Heart left ventricle (tissue), 16 donors: ENCODE measurements at places on chromosomes 2 and 18. TPM values are rescaled to one million over a fixed set of nuclear protein-coding genes. Genes with fewer than 3 reads are reported as not detected.

- no peak for DNase-seq
Observed at GRCh38 chr2:226115102-226115831, 684.4 kb downstream of the IRS1 start.

DNA sequence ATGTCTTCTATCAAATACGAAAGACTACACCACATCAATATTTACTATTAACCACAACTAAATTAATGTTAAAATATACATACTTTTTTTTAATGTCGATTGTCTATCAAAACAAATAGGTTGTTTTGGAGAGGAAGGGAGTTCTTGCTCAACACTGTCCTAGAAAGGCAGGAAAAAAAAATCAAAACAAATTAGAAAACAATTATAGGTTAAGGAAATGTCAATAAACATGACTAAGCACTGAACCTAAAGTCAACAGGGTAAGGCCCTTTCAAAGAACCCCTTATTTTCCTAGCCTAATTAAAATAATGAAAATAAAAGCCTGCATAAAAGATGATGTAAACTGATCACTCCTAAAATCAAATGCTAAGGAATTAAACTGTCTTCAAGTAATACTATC, 2.8 kb downstream of the CEP76 start:
- DNase-seq = no peak

DNA sequence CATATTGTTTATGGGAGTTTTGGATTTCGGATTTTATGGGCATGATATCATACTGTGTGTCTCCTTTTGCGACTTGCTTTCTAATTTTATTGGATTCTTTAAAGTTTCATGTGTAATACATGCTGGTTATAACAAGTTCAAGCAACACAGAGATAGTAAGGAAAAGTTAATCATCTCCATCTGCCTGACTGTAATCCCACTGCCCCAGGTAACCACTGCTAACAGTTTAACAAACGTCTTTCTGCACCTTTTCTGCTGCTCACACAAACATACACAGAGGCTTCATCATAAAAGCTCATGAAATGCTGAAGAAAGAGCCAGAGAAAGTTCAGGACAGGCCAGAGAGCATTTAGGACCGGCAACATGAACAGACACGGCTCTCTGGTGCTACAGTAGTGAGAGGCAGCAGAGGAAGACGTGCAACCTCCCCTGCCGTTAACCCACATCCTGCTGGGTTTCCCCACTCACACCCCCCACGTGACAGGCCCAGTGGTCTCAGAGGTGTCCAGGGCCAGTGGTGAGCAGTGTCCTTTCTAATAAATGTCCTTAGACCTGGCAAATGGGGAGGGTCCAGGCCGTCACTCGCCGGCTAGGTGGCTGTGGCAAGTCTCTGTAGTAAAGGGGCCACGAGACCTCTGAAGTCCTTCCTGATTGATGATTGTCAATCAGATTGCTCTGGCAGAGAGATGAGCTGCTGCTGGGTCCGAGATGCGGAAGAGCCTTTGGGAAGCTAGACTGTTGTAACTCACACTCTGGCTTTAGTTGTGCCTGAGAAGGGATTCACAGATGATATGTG, 43.0 kb upstream of the SLC1A4 start:
- DNase-seq = no peak

- DNase-seq = no peak
Observed at GRCh38 chr2:220893411-220893810, 678.7 kb downstream of the EPHA4 start.

GRCh38 chr2:191280290-191280689, 35.1 kb downstream of the MYO1B start:
- no peak for DNase-seq

- no peak for DNase-seq
Observed at GRCh38 chr2:161419638-161420190, 3.6 kb downstream of the TBR1 start.

DNA sequence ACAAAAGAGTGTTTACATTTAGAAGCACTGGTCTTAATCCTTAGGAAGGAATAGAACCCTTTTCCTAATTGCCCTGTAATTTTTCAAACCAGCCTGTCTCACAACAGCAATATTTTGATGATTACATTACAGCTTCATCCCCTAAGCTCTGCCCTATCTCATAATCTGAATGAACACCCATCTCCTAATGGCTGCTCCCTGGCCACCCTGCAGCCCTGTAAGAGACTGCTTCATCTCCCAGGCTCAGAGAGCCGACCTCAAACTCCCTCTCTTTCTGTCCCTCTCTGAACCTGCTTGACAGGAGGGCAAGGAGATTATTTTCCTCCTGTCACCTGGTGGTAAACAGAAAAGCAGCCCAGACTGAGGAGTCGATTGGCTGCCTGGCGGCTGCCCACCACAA, 107.8 kb downstream of the MAIP1 start:
- DNase-seq = no peak

- DNase-seq = no peak
Observed at GRCh38 chr18:48326901-48327675, 82.1 kb downstream of the ZBTB7C start.

DNA sequence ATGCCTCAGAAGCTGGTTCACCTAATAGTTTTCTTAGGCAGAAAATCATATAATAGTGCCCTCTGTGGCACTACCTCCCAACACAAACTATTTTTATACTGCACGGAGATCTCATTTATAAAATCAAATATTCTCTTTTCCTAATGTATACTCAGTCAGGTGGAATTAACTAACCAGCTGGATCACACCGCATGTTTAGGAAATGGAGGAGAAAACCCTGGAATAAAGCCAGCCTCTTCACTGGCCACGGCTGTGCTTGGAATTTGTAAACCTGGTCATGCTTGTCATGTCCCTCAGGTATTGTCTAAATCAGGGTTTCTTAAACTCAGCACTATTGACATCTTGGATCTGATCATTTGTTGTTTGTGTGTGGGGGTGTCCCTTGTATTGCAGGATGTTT, 85.6 kb downstream of the DOCK10 start:
- no peak for DNase-seq

GRCh38 chr2:228303960-228304359, 122.5 kb upstream of the SPHKAP start:
- no peak for DNase-seq

DNA sequence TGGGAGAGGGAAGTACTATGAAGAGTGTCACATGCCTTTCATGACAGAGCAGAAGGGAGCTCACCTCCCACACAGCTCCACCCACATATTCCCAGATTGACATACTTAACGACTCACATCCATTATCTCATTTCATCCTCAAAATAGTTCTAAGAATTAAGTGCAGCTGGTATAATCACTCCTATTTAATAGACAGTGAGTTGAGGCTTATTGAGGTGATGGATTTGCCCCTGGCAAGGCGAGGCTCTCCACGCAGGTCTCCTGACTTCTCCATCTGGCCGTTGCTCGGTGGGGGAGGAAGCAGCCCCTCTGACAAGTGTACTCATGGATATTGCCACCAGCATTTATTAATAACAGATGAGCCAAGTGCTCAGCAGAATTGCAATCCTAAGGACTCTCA, 81.4 kb downstream of the TGOLN2 start:
- DNase-seq = no peak

DNA sequence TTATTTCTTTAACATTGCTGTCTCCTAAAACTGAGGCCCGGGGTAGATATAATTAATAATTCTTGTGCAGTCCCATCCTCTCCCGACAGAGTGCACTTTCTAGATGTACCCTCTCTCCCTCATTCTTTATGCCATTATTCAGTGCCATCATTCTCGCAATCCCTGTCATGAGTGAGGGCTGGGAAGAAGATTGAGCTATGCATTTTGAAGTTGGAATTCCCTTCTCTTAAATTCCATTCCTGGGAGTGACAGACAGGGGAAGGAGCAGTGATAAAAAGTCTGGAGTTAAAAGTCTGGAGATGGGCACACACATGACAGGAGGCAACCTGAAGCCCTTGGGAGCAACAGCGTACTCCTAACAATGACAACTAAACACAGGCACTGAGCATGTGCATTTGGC, 2.6 kb upstream of the KCNE4 start:
- no peak for DNase-seq

DNA sequence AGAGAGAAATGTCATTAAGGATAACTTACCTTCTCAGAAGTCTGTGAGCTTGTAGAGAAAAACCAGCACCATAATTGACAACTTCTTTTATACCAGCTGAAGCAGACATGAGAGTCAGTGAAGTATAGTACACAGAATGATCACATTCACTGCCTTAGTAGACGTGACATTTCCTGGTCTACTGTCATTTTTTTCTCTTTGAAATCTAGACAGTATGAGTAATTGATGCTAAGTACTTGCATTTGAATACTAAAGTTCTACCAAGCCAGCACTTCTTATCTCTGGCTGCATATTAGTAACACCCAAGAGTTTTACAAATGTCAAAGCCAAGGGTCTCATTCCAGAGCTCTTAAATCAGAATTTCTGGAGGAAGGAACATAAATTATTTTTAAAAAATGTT, 25.4 kb upstream of the ACADL start:
- no peak for DNase-seq

DNA sequence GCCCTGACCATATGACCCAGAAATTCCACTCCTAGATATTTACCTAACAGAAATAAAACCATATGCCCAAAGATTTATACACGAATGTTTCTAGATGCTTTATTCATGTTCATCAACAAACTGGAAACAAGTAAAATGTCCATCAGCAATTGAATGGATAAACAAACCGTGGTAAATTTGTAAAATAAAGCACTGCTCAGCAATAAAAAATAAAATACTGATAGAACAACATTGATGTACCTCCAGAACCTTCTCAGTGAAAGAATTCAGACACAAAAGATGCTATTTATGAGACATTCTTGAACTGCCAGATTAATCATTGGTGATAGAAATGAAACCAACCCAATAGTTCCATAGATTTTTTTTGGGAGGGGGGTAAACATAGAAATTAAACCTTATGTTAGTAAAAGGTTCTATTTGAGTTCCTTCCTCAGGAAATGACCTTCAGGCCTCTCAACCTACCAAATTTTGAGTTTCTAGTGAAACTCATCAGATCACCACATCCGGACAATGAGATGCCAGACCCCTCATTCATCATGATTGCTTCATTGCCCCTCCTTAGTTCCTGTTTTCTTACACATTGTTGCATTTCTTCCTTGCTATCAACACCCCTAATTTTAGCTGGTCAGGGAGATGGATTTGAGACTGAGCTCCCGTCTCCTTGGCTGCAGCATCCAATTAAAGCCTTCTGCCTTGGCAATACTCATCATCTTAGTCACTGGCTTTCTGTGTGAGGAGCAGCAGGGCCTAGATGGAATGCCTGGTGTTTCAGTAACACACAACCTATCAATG, 203.5 kb downstream of the LPIN1 start:
- no peak for DNase-seq

- DNase-seq = no peak
Observed at GRCh38 chr2:158464426-158465281, 7.9 kb downstream of the PKP4 start.

- no peak for DNase-seq
Observed at GRCh38 chr2:62099523-62100175, 96.3 kb upstream of the B3GNT2 start.

DNA sequence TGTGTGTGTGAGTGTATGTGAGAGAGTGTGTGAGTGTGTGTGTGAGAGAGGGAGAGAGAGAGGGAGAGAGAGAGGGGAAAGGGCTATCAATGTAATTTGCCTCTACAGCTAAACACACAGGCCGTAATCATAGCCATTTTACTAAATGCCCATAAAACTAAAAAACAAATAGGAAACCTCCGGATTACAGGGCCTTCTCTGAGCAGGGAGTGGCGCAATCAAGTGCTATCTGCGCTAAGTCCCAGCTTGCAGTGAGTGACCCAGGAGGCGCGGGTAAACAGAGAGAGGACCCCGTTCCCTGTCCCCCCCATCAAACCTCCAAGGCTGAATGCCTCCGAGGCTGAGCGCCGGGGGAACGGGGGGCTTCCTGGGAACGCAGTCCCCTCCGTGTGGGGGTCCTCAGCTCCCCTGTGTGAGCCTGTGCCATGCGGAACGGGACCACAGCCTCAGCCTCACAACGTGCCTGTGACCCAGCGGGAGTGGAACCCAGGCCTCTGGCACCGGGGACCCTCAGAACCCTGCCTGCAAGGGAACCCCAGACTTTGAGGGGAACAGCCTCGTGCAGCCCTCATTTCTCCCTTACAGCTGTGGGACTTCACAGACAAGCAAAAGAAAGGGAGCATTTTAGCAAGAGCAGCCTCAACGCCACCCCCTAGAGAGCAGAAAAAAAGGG, 54.7 kb upstream of the ID2 start:
- DNase-seq = no peak

DNA sequence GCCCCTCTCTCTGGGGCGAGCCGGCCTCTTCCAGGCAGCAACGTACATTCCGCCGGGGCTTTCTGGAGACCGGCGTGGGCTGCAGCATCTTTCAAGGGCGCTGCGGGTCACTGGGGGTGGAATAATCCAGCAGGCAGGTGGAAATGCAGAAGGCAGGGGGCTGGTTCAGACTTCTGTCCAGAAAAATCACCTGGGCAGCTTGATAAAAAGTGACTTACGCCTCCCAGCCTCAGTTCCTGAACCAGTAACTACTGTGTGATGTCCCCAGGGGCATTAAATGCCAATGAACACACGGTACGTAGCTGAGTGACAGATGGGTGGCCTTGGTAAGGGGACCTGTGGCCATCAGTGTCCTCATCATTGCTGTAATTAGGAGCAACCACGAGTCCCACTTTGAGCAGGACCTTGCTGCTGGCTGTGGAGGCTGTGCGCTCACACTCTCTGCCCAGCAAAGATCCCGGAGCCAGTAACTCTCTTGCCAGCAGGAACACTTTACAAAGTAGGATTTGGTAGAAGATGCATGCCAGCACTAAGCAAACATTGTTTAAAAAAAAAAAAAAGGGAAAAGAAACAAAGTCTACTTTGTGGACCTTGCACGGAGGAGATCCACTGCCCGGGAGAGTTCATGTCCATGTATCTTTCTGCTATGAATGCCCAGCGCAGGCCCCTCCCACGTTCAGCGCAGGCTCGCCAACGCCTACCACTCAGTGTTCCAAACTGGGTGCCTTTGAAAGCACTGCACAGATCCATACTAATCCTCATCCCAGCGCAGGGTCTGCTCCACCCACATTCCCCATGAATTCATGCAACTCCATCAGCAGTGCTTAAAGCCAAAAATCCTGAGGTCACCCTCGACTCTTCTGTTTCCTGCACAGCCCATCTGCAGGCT, 177.3 kb downstream of the HDAC4 start:
- DNase-seq = peak; percentile 48

GRCh38 chr2:203908066-203908796, 28.3 kb upstream of the ICOS start:
- no peak for DNase-seq

- no peak for DNase-seq
Observed at GRCh38 chr2:206471524-206472062, 28.3 kb downstream of the ADAM23 start.

GRCh38 chr2:138780908-138781307, 718 bp upstream of the NXPH2 start:
- no peak for DNase-seq

The KCNK3 gene
- 0.91 TPM for total RNA-seq

The KCNIP3 gene
- total RNA-seq = 3.3 TPM

The HOXD3 gene
- 0.35 TPM for total RNA-seq

The FBXO48 gene
- 1.3 TPM for total RNA-seq

The MXD1 gene
- 3.5 TPM for total RNA-seq

The ANKRD30B gene
- total RNA-seq = 0.27 TPM

The NT5DC4 gene
- not detected for total RNA-seq

The AGAP1 gene
- 21.6 TPM for total RNA-seq

The SCN3A gene
- 1.4 TPM for total RNA-seq

The PROKR1 gene
- total RNA-seq = not detected

The CD8B gene
- total RNA-seq = not detected

The MRO gene
- total RNA-seq = 0.42 TPM
